ENCODE measurements at places on chromosomes 11 and 22.

- DNase-seq: no peak
These were observed 418 bp downstream of the ACO2 start for GRCh38 chr22:41469218-41469851.

- peak; percentile 87 for DNase-seq
These were observed 32.1 kb upstream of the PRODH start for GRCh38 chr22:18968011-18968749.

DNA sequence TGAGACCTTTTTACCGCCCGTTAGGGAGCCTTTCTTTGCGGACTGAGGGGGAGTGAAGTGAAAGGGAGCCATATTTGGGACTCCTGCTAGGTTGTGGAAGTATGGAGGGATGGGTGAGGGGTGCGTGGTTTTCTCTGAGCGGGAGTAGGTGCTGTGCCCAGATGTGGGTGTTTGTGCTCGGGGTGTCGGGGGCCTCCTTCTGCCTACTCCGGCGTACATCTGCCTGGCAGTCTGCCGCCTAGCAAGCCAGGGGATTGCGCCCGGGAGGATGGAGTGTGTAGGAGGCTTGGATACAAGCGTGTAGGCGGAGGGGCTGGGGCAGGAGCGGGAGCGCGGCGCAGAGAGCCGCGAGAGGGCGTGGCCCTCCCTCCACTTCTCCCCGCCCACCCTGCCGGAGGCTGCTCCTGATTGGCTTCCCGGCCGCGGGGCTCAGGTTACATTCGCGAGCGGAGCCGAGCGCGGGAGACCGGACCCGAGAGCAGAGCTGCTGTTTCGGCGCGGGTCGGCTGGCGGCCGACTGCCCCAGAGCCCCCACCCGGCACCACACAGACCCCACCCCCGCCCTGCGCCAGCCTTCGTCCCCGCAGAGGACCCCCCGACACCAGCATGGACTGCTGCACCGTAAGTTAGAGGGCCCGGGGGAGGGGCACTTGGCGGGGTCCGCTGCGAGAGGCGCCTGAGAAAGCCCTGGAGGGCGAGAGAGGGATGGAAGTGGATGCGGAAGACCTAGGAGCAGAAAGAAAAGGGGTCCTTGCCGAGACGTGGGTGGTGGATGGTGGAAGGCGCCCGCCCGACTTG lies at the start of gene NRGN:
Gene NRGN, plus strand, starts transcription at position 464 of the 798 bp plus-strand sequence. Its CDS starts 143 bp downstream, at position 607.
- DNase-seq: peak; percentile 97

- DNase-seq: no peak
These were observed 15.9 kb downstream of the PRSS23 start for GRCh38 chr11:86816251-86816726.

DNA sequence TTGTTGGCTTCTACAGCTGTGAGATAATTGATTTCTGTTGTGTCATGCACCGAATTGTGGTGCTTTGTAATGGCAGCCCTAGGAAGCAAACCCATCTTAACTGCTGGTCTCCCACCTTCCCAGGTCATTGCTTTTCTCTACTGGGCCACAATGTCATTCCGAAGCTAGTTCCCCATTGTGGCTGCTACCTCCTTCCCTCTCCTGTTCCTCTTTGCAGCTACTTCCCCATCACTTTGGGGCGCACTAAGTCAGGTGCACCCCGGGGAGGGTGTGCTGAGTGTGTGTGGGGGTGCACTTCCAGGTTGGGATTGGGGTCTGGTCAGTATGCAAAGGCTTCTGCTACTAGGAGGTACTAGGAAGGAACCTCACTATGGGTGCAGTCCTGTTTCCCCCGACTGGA lies 109.3 kb downstream of the ST3GAL4 start:
- no peak for DNase-seq

DNA sequence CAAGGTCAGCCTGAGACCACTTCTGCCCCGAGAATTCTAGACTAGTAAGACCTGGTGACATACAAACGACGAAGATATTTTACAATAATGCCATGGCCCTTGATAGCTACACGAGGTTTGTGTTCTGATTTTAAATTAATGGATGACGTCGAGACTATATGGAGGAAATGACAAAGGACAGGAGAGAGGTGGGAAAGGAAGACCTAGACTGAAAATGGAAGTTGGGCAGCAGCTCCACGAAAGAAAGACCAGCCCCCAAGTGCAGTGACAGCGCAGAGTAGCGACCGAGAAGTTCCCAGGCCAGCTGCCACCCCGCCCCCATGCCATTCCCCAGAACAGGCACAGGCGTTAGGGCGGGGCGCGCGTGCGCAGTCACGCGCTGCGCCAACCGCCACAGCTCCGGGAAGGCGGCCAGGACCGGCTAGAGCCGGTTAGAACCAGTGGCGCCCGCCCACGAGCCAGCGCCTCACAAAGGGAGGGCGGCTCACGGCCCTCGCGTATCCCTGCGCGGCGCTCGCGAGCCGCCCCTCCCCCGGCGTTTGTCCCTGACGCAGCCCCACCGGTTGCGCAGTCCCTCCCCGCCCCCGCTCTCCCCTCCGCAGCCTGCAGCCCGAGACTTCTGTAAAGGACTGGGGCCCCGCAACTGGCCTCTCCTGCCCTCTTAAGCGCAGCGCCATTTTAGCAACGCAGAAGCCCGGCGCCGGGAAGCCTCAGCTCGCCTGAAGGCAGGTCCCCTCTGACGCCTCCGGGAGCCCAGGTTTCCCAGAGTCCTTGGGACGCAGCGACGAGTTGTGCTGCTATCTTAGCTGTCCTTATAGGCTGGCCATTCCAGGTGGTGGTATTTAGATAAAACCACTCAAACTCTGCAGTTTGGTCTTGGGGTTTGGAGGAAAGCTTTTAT lies 1.5 kb upstream of the MALAT1 start:
- DNase-seq: peak; percentile 99

- no peak for DNase-seq
These were observed 8.4 kb downstream of the DAGLA start for GRCh38 chr11:61688365-61689163.

DNA sequence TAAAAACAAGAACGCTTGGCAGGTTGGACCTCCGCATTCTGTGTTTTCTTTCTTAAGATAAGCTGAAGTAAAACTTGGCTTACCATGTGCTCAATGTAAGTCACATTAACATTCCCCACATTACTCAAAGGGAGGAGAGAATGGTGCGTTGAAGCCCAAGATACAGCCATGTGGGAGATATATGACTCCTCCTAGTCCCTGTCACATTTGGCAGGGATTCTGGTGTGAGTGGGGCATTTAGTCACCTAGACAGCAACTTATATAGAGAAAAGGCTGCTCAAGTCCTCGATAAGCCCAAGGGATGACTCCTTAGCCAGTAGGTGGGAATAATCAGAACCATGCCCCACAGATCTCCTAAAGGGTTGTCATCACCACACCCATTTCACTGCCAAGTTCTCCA lies 4.6 kb downstream of the PRSS23 start:
- no peak for DNase-seq

GRCh38 chr11:120918257-120918656 lies 105.6 kb upstream of the TBCEL start:
- no peak for DNase-seq

- no peak for DNase-seq
These were observed 11.8 kb downstream of the BCR start for GRCh38 chr22:23192133-23192532.

- DNase-seq: peak; percentile 80
These were observed 134.3 kb downstream of the MN1 start for GRCh38 chr22:27667121-27667843.

DNA sequence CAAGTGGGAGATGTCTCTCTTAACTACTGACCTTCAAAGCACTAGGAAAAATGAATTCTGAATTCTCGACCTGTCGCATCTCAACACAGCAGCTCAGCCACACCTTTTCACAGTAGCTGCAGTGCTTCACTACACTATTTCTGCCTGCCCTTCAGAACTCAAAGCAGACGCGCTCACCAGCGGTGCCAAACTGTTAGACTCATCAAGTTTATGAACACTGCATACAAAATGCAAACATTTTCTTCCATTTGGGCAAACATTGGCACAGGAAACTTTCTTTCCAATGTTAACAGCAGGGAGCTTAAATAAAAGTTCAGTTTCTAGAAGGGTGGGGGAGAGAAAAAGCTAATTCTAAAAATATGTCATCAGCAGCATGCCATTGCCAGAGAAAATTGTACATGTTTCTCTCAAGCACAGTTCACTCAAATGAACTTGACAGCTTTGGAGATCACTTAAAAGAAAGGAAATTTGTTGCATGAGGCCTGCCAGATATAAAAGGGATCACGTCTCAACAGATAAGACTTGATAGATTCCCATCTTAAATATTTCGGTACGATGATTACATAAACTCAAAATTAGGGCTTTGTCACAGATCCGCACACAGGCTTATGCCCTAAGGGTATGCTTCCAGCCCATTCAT lies 82.7 kb downstream of the CADM1 start:
- DNase-seq: no peak

DNA sequence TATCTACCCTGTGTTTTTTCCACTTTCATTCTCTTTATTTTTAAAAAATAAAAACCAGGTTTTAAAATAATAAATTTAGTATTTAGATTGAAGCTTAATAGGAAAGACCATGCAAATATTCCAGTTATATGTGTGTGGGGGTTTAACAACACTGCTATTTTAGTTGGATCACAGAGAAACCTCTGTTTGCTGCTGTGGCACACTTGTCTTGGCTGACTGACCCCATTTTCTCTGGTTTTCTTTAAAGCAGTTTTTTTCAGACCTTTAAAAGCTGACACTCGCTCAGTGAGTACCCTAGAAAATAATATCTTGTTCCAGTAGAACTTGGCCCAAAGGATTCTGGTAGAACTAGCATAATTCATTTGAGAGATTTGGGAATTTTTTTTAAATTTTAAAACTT lies 31.6 kb downstream of the ACER3 start:
- no peak for DNase-seq

DNA sequence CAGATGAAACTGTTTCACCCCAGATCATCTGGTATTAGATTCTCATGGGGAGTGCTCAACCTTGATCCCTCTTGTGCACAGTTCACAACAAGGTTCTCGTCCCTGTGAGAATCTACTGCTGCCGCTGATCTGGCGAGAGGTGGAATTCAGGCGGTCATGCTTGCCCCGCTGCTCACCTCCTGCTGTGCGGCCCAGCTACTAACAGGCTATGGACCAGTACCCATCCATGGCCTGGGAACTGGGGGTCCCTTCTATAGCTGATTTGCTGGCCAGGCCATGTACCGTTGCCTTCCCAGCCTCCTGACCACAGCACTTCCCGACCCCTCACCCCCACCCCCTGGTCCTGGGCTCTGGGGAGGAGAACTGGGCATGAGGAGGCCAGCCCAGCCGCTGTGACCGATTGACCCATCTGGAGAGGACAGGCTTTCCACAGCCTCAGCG lies 2.6 kb downstream of the PHLDA2 start:
- no peak for DNase-seq

- no peak for DNase-seq
These were observed 123.9 kb upstream of the NCAM1 start for GRCh38 chr11:112837162-112837826.

GRCh38 chr11:133835593-133836548 lies 9.4 kb downstream of the SPATA19 start:
- DNase-seq: peak; percentile 51

- DNase-seq: peak; percentile 59
These were observed 42.1 kb downstream of the CADM1 start for GRCh38 chr11:115462004-115462541.

DNA sequence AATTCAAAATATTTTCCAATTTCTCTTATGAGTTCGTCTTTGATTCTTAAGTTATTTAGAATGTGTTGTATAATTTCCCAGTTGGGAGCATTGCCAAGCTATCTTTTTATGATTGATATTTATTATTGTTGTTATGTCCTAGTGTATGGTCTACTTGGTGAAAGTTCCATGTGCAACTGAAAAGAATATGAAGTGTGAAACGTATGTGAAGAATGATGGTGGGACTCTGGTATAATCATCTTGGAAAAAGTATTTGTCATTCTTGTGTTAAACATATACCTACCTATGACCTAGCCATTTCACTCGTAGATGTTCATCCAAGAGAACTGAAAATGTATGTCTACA lies 12.0 kb upstream of the GNB1L start:
- DNase-seq: no peak

DNA sequence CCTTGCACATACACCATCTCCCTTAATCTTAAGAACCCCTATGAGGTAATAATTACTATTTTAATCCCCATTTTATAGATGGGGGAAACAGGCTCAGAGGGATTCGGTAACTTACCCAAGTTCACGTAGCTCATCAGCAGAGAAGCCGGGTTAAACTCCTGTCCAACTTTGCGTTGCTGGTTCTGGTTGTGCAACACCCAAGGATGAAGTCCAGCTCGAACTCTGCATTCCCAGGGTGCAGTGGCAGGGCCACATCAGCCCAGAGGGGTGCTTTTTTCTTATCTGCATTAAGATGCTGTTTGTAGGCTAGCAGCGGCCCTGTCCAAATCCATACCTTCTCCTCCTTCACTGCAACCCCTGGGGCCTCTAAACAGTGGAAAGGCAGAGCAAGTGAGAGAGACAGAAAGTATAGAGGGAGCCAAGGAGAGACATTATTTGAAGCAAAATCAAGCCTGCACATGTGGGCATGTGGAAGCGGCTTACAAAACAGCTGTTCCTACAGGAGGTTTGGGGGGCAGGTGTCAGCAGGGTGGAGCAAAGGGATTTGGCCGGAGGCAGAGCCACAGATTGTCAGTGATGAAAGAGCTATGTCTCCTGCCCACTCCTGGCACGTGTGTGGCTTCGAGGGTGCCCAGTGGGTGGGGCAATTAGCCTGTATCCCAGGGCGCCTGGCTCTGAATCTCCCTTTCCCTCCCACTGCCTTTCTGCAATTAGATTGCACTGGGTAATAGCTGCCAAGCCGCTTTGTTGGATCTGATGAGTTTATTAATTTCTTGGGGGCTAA lies 129.5 kb upstream of the TBCEL start:
- DNase-seq: no peak

DNA sequence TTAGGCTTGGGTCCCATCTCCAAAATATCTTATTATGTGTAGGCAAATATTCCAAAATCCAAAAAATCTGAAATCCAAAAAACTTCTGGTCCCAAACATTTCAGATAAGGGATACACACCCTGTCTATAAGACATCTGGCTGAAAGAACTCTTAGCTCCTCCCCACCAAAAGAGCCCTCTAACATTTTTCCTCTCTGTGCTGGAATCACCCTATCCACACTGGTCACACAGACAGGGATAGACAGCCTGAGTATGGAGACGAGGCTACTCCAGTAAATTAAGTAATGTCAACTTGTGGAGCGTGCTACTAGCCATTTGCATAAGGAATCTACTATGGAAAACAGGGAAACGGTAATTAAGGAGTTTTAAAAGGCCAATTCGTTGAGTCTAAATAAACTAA lies 24.9 kb downstream of the ATP6V1E1 start:
- no peak for DNase-seq

GRCh38 chr11:2587132-2587930 lies 112.5 kb downstream of the KCNQ1OT1 start:
- DNase-seq: peak; percentile 50

All from islet precursor cell (in vitro differentiated cells).